ENCODE measurements at places on chromosomes 13 and 19.

- DNase-seq = no peak
Observed at GRCh38 chr19:21824679-21825078, 11.3 kb downstream of the ZNF43 start.

DNA sequence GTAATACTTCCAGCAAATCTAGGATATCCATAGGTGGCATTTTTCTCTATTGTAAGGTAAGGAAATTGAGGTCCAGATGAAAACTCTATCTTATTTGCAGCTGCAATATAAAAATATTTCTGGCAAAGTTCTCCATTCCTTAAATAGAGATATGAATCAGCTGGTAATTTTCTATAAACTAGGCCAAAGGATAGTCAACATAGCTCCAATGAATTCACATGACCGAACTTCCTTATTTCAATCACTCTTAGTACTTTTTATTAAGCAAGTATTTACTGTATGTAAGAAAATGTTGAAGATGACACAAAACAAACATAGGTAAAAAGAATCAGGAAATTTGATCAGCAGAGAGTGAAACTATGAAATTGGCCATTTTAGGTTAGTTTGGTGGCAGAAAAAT, 13.0 kb upstream of the LCP1 start:
- DNase-seq = no peak

GRCh38 chr13:104632736-104633135, 1566.5 kb upstream of the SLC10A2 start:
- DNase-seq = no peak

DNA sequence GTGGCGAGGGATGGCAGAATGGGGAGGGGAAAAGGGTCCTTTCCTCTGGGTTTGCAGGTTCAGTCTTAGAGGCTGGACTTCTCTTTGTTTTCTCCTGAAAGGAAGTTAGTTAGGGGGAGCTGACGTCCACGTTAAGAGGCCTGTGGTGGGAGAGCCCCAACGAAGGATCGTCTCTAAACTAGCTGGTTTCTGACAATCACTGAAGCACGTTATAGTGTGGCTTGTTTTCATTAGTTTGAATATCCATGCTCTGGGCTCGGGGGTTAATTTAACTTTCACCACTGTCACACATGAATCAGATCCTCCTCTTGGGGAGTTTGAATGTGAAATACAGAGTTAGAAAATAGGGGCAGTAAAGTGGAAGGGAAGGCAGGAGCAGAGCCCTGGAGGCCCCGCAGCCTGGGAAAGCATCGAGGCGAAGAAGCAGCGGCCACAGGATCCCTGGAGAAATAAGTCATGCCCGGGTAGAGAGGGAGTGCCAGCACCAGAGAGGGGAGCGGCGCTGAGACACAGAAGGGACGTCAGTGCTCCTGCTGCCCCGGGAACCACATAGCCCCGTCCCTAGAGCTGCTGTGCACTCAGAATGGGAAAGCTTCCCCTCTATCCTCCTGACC, 31.1 kb upstream of the AMER2 start:
- DNase-seq = no peak

- DNase-seq = peak; percentile 1
Observed at GRCh38 chr19:12331211-12331941, 2.1 kb downstream of the ZNF563 start.

GRCh38 chr13:78102121-78102677, 183.6 kb upstream of the EDNRB start:
- DNase-seq = no peak

DNA sequence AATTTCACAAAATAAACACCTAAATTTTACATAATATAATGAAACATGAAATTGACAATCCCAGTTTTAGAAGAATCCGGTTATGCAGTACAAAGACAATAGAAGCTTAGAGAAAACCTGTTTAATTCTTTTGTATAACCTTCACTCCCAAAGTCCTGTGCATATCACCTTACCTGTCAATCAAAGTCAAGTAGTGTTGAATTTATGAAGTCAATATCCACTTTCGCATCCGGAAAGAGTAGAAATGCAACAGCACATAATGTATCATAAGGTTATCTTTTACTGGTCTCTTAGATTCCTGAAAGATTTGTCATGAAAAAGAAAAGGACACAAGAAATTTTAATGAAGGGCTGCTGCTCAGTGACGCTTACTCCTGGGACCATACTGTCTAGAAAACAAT, 1112.6 kb downstream of the PCDH9 start:
- no peak for DNase-seq

DNA sequence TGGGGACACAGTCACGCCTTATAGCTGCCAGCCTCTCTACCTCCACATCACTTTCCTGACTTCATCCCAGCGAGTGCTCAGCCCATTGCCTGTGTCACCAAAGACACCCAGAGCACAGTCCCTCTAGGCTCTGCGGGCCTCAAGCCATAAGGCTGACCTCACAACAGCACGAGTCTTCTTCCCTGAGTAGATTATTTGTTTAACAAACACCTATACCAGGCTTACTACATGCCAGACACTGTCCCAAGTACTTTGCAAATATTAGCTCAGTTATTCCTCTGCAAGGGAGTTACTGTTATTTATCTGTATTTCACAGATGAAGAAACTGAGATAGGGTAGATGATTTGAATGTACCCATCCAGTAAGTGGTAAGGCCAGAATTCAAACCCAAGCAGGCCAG, 504.3 kb downstream of the COG6 start:
- no peak for DNase-seq

DNA sequence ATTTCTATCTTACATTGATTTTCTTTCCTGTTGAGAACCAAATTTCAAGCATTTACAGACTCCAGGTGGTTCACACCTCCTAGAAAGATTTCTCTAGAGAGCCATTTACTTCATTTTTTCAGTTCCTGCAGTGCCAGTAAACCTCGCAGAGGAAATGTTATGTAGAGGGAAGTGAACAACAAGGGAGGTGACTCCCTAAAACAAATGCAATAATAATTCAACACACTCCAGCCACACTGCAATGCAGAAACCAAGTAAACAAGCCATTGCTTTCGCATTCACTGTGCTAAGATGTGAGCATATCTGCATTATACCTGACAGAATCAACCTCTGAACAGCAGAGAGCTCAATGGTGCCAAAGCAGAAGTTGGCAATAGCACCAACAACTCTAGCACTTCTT, 215.1 kb downstream of the RBM26 start:
- no peak for DNase-seq

GRCh38 chr19:3179739-3180293, 1.2 kb downstream of the S1PR4 start:
- DNase-seq = peak; percentile 40

- no peak for DNase-seq
Observed at GRCh38 chr19:29923653-29924052, 18.4 kb upstream of the URI1 start.

DNA sequence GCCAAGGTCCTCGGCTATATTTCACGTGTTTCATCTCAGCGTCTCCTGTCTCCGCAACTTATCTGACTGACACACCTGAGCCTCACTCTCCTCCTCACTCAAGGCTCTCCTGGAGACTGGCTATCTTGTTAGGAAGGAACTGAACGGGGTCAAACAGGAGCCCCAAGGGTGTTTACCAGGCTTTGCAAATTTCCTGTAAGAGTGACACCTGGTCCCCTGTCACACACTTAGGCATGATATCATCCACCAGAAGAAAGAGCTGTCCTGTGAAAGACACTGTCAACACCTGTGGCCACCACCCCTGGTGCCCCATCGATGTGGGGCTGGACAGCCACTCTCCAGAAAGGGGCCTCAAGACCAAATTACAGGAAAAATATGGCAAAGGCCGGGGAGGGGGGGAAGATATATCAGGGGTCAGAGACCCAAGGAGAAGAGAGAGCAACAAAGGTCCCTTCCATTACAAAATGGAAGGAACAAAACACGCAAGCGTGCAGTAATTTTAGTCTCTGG, 2.9 kb downstream of the CD70 start:
- DNase-seq = no peak

DNA sequence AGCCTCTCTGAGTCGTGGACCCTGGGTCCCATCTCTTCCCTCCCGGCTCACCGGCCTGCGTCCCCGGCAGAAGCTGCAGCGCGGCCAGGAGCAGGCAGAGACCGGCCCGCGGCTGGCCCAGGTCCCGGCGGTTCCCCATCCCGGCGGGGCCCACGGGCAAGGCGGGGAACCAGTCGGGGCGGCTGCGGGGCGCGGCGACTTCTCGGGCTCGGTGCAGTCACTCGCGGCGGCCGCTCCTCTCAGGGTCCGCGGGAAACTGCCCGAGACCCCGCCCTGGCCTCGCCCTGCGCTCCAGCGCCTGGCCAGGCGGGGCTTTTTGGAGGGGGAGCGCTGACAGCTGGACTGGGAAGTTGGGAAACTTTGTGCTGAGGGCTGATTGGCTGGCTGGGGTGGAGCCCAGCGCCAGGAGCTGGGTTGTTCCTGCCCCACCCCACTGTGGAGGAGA, at the start of gene COL5A3:
TSS of gene COL5A3 (minus strand) at position 258 of the 445 bp plus-strand sequence. CDS start at position 139, 119 bp downstream.
- DNase-seq = no peak

DNA sequence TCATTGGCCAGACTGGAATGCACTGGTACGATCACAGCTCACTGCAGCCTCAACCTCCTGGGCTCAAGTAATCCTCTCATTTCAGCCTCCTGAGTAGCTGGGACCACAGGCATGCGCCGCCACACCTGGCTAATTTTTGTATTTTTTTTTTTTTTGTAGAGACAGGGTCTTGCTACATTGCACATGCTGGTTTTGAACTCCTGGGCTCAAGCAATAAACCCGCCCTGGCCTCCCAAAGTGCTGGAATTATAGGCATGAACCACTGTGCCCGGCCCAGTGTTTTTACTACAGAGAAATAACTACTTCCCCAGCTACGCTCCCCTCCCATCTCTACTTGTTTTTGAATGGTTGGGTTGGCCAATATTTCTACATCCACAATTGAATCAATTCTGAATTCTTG, 122.5 kb downstream of the RGCC start:
- DNase-seq = no peak
